ENCODE measurements at places on chromosomes 4 and X. TPM values are rescaled to one million over a fixed set of nuclear protein-coding genes. Genes with fewer than 3 reads are reported as not detected.

MMAA gene
- total RNA-seq, result 1.9 TPM

ARHGAP4 gene
- total RNA-seq, result 1.2 TPM

GPC3 gene
- total RNA-seq, result not detected

SUPT20HL2 gene
- total RNA-seq, result not detected

SLC7A11 gene
- 17.6 TPM for total RNA-seq

ARL13A gene
- total RNA-seq, result 0.30 TPM

CDKL2 gene
- 0.91 TPM for total RNA-seq

ZNF711 gene
- 0.76 TPM for total RNA-seq

CLDN34 gene
- not detected for total RNA-seq

P2RY10 gene
- not detected for total RNA-seq

PSAPL1 gene
- 0.38 TPM for total RNA-seq

PPBP gene
- total RNA-seq, result 0.17 TPM

HPGDS gene
- total RNA-seq, result not detected

ATP8A1 gene
- 0.03 TPM for total RNA-seq

OPRPN gene
- total RNA-seq, result not detected

NXF2B gene
- total RNA-seq, result not detected

CT45A1 gene
- total RNA-seq, result not detected

LGI2 gene
- 0.09 TPM for total RNA-seq

RIPPLY1 gene
- total RNA-seq, result not detected

MGARP gene
- 0.57 TPM for total RNA-seq

ALAS2 gene
- not detected for total RNA-seq

UGT2A1 gene
- total RNA-seq, result not detected

NXF2 gene
- not detected for total RNA-seq

DTHD1 gene
- total RNA-seq, result not detected

USP17L29 gene
- not detected for total RNA-seq

SHROOM4 gene
- not detected for total RNA-seq

BEX5 gene
- total RNA-seq, result not detected

ARHGEF6 gene
- total RNA-seq, result 0.14 TPM

NPY5R gene
- not detected for total RNA-seq

XAGE2 gene
- total RNA-seq, result not detected

PNMA5 gene
- total RNA-seq, result not detected

POF1B gene
- total RNA-seq, result 3.0 TPM

DIPK2B gene
- not detected for total RNA-seq

UCP1 gene
- 0.07 TPM for total RNA-seq

HTT-AS gene
- total RNA-seq, result not detected

CXCL6 gene
- total RNA-seq, result not detected

PKD2 gene
- total RNA-seq, result 24.5 TPM

MRFAP1L1 gene
- total RNA-seq, result 39.7 TPM

ATP1B4 gene
- total RNA-seq, result 0.02 TPM

PLS3 gene
- 178 TPM for total RNA-seq

STBD1 gene
- 13.8 TPM for total RNA-seq

ADAM29 gene
- not detected for total RNA-seq

PNMA3 gene
- 0.20 TPM for total RNA-seq

FRYL gene
- 11.2 TPM for total RNA-seq

CNKSR2 gene
- 2.2 TPM for total RNA-seq

LIAS gene
- total RNA-seq, result 11.6 TPM

KLHL2 gene
- 15.5 TPM for total RNA-seq

CCDC160 gene
- total RNA-seq, result not detected

XK gene
- total RNA-seq, result 0.43 TPM

CT47C1 gene
- not detected for total RNA-seq

COX7B2 gene
- not detected for total RNA-seq
